A549 treated with ZK216348 at 1 μM for 4 hours (cell line): ENCODE measurements at places on chromosomes 7 and 10. TPM values are rescaled to one million over a fixed set of nuclear protein-coding genes. Genes with fewer than 3 reads are reported as not detected.

MKI67 gene
- 65.0 to 72.3 TPM (median 70.8 TPM) in 5 replicates for total RNA-seq

TMEM184A gene
- 6.8 to 14.2 TPM (median 11.3 TPM) in 5 replicates for total RNA-seq

AGBL3 gene
- 0.67 to 1.2 TPM (median 1.00 TPM) in 5 replicates for total RNA-seq

ZNF503 gene
- 6.1 to 11.9 TPM (median 11.2 TPM) in 5 replicates for total RNA-seq

CD36 gene
- 0.14 to 0.19 TPM in 2 of 5 replicates, not detected in the others for total RNA-seq

GRM3 gene
- total RNA-seq, result not detected in 5 replicates

PPP1R3C gene
- total RNA-seq, result 21.0 to 26.7 TPM (median 22.6 TPM) in 5 replicates

ARHGEF5 gene
- 1.6 to 2.7 TPM (median 2.5 TPM) in 5 replicates for total RNA-seq

CRTAC1 gene
- 1.0 to 1.4 TPM (median 1.2 TPM) in 5 replicates for total RNA-seq

CYP3A5 gene
- total RNA-seq, result 1.1 to 2.0 TPM (median 1.8 TPM) in 5 replicates

KLF14 gene
- total RNA-seq, result not detected in 5 replicates

TMEM229A gene
- total RNA-seq, result not detected in 5 replicates

TLL2 gene
- total RNA-seq, result 0.08 to 0.16 TPM (median 0.12 TPM) in 4 of 5 replicates, not detected in the other

TMEM178B gene
- total RNA-seq, result 1.1 to 2.6 TPM (median 1.5 TPM) in 5 replicates

ITPRID1 gene
- total RNA-seq, result not detected in 5 replicates

CCL24 gene
- total RNA-seq, result not detected in 5 replicates
